Activated T-helper 9 cell treated with anti-CD3 and anti-CD28 coated beads, Interleukin-2, amount 50 U/mL, for 16 hours (primary cell): ENCODE measurements at places on chromosomes 7 and 10.

DNA sequence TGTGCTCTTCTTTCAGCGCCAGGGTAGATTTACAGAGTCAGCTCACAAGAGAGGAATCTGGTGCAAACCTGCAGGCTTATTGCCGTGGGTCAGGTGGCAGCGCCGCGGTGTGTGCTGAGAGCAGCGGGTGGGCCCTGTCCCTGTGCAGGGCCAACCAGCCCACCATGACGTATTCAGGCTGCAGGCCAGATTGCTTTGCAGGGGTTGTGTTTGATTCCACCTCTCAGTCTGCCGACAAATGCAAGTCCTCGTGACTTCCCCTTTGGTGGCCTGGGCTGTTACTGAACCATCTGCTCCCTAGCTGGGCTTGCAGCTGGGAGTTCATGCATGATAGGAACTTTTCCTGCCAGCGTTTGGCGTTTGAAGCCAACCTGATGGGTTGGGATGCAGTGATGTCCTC lies 66.7 kb upstream of the LEP start:
- DNase-seq, result no peak

DNA sequence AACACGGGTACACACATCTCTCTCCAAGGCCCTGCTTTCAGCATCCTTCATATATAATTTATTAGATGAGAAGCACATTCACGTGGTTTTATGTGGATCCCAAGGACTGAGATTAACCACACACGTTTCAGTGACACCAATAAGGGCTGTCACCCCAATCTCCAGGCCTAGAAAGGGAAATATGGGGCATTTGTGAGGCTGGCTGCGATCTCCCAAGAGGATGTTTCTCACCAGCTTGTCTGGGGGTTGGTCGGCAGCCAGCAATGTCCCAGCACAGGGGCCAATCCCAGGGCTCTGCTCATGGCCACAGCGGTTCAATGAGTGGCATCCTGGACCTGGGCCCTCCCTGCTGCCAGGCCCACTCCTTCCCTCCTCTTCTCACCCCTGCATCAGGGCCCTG lies 115.5 kb downstream of the ITIH5 start:
- no peak for DNase-seq

DNA sequence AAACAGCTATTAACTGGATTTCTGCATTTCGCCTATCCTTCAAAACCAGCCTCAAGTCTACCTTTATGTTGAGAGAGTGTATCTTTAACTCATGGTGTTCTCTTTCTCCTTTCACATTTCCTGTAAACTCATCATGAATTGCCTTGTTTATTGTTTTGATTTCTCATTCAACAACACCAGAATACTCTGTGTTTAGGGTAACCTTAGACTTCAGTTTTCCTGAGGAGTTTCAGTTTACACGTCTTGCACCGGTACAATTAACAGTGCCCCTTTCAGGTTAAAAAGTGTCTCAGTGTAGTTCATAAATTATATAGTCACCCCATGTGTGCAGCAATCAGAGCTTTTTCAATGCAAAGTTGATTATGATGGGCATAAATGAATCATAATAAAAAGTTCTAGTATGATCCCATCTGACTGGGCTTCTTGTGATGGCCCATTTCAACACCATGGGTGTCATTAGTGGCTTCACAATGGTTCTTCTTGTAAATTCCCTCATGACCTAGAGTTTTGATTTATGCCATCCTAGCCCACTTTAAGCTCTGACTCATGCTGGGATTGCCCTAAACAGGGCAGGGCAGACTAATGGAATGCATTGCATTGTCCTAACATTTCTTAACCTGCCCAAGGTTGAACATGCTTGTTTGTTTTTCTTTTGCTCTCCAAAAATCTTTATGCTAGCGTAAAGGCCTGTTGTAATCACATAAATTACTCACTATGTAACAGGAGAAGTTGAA lies 22.0 kb downstream of the ITGB8 start:
- DNase-seq, result no peak

DNA sequence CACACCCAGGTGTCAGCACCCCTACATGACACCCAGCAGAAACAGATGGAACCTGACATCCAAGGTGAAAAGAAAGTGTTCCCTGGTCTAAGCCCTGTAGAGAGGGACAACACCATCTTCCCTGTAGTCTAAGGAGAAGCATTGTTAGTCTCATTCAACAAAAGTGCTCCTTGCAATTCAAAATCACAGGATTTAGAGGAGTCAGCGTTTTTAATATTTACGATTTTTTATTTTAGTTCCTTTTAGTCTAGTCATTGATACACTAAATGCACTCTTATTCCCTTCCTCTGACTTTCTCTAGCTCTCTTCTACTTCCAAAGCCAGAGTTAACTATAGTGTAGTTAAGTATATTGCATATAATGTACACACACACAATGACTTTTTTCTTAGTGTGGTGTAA lies 163.0 kb downstream of the TPK1 start:
- DNase-seq, result no peak

DNA sequence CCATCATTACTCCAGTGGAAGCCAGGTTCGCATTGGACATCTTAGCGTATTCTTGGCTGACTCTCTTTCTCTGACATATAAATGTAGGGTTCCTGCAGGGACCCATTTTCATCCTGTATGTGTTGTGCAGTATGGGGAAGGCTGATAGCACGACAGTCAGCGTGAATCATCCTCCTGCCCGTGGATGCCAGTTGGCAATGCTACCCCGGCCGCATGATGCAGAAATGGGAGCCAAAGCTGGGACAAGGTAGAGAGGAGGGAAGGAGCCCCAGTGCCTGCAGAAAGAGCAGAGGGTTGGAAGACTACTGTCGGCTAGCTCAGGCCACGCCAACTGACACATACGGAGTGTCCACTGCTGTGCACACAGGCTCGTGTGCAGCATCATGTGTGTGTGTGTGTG lies 251.6 kb downstream of the SKAP2 start:
- DNase-seq, result no peak

GRCh38 chr10:26540601-26541000 lies 102.5 kb downstream of the APBB1IP start:
- DNase-seq, result no peak

DNA sequence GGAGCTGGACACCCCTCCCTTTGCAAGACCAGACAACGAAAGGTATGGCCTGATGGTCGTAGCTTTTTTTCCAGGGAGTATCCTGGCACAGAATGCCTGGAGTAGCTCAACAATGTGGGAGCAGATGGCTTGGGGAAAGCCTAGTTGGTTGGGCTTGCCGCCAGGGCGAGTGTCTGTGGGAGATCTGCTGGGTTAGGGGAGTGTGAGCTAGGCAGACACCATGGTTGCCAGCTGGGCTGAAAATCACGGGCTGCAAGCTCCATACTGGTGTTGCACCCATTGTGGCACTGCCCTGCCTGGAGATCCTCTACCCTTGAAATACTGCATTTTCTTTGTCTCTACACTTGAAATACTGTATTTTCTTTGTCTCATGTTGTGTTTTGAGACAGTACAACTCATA lies 538.3 kb downstream of the PCDH15 start:
- DNase-seq, result no peak

DNA sequence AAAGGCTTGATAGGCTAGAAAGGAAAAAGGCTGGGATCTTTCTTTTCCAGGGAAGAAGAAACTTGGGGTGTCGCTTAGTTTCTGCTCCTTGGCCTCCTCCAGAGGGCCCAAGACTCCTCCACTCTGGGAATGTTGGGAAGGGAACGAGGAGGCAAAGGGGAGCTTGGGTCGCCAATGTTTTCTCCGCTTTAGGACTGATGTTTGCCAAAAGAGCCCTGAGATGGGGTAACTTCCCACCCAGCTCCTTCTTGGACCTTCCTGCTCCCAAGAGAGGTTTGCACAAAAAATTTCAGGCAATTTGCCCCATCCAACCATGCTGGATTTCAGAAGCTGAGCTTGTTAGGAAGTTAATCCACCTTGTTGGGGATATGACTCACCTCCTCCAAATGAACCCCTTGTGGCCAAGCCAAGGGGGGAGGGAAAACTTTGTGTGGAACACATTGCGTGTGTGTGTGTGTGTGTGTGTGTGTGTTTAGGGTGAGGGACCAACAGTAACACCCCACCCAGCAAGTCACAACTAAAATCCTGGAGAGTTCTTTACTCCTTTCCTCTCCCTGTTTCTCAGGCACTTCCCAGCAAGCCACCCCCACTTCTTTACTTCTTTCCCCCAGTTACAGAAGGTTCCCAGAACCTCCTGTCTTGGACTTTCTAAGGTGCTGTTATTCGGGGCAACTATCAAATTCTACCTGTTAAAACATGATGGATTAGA lies 8.7 kb upstream of the HOXA2 start:
- no peak for DNase-seq

- DNase-seq, result no peak
Observed at GRCh38 chr7:15204421-15204820, 301.9 kb upstream of the DGKB start.

- no peak for DNase-seq
Observed at GRCh38 chr10:15897287-15897686, 37.0 kb upstream of the MINDY3 start.

DNA sequence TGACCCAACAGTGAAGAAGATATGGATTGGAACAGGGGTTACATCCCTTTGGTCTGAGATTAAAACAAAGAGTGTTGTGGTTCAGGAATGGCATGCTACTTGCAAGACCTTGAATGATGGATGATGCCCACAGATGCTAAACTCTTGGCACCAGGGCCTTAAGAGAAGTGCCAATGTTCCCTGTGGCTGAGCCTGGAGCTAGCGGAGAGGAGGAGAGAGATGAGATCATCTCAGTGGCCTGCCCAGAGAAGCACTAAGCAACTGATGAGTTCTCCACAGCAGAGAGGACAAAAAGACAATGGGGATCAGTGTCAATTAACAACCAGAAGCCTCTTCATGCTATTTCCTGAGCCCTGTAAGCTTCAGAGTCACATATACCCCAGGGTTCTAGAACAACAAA lies 97.8 kb downstream of the ELAPOR2 start:
- no peak for DNase-seq

DNA sequence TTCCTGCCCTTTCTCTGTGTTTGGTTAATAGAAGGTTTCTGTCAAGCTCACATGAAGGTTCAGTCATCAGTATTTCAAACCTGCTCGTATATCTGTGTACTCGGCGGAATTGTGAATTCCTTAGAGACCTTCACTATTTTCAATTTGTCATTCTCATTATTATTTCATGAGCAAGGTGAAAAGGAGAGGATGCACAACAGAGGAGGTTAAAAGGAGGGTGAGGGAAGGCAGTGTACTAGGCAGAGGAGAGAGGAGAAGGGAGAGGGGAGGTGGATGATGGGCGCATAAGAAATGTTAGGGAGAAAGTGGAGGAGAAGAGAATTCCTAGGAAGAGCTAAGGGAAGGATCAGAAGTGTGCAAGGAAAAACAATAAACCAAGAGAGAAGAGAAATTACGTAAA lies 185.0 kb upstream of the COBL start:
- DNase-seq, result no peak

- no peak for DNase-seq
Observed at GRCh38 chr7:99021941-99022560, 121.9 kb downstream of the SMURF1 start.

- no peak for DNase-seq
Observed at GRCh38 chr10:133286366-133286765, 9.7 kb upstream of the ADAM8 start.

DNA sequence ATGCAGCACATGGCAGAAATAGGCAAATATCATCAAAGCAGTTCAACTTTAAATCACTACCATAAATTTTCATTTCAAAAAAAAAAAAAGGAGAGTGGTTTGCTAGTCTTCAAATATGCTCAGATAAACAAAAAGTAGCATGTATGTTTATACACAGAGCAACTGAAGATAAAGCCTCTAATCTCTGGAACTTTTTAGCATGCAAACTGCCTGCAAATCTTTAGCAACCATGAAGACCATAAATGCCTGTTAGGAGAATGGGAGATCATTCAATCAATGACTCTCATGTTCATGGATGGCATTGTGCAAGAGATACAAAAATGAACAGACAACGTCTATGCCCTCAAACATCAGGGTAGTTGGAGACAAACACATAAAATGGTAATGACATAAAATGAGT lies 57.3 kb downstream of the ORC5 start:
- DNase-seq, result no peak

DNA sequence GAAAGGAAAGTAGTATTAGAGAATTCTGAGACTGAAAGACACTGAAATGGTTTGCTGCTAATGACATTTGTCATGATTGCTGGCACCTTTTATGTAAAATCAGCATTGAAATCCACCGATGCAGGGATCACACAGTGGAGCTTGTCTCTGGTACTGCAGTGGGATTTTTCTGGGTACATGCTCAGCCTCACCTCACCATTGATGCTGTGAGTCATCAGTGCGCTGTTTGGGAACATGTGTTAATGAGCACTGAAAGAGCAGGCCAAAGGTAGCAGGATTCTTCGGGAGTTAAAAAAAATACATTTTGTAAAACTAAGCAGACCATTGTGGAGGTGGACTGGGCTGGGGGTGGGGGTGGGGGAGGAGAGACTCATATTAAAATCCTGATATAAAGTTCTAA lies 174.9 kb downstream of the CREB5 start:
- DNase-seq, result no peak

GRCh38 chr10:96324447-96324846 lies 20.2 kb downstream of the DNTT start:
- no peak for DNase-seq

DNA sequence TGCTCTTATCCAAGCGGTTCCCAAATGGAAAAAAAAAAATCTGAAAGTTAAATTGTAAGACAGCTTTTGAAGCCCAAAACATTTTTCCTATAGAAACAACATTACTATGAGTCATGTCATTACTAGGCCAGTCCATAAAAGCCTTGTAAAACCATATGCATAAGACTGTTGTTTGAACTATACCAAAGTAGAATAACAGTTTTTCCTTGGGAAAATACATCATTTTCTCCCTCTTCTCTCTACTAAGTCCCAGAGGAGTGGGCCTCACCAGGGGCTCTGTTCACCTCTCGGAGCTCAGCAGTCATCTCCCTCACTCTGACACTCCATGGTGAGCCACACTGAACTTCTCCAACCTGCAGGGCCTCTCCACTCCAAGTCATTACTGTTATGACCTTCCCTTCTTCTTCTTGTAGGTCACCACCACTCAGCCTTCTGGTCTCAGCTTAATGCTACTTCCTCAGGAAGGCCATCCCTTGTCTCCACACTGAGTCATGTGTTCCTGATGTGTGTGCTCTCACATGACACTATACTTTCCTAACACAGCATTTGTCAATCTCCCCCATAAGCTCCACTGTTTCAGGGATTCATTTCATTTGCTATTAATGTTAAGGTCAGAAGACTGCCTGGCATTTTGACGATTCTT lies 32.5 kb downstream of the ZNF438 start:
- no peak for DNase-seq

GRCh38 chr7:22651534-22652243 lies 75.3 kb upstream of the IL6 start:
- no peak for DNase-seq

DNA sequence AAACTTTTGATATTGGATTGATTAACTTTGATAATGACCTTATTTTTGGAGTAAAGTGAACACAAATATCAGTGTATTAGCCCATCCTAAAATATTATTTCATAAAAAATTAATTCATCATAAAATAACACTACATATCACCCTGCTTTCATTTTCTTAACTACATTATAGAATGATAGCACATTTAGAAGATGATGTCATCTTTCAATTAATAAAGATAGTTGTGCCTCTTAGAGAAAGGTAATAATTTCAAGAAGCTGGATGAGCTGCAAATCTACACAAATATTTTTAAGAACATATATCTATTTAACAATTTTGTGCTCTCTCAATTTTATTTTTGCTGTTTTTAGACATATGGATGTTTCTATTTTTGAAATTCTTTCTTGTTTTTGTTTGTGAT lies 126.1 kb downstream of the CNTNAP2 start:
- DNase-seq, result no peak

GRCh38 chr7:125347269-125347668 lies 417.6 kb upstream of the POT1 start:
- no peak for DNase-seq

GRCh38 chr10:59595593-59595992 lies 114.1 kb downstream of the SLC16A9 start:
- DNase-seq, result no peak

- no peak for DNase-seq
Observed at GRCh38 chr7:29237489-29237888, 42.9 kb downstream of the CHN2 start.
